AML-193 (cell line): ENCODE measurements at places on chromosomes 3 and 15.

- DNase-seq: no peak
Measured at GRCh38 chr15:58346361-58346760, 85.4 kb upstream of the LIPC start.

- DNase-seq: no peak
Measured at GRCh38 chr15:96328181-96328876, 2.2 kb upstream of the NR2F2 start.

- no peak for DNase-seq
Measured at GRCh38 chr3:174505266-174505665, 353.9 kb upstream of the NAALADL2 start.

DNA sequence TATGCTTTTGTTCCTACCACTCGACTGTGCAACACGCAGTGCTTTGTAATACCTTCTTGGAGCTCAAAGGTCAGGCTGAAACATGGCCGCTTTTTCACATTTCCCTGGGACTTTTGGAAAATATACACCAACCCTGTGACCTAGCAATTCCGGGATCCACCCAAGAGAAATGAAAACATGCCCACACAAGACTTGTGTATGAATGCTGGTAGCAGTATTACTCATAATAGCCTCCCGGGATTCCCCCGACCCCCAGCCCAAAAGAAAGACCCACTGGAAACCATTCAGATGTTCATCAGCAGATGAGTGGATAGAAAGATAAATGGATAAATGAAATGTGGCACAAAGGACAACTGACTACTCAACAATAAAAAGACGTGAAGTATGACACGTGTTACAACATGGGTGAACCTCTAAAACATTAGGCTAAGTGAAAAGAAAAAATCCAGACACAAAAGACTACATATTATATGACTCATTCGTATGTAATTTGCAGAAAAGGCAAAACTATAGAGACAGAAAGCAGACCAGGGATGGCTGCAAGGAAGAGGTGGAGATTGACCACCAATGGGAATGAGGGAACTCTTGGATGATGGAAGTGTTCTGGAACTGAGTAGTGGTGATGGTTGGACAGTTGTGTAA lies 104.1 kb downstream of the PGPEP1L start:
- DNase-seq: no peak

- no peak for DNase-seq
Measured at GRCh38 chr3:111336511-111336910, 205.5 kb upstream of the CD96 start.

DNA sequence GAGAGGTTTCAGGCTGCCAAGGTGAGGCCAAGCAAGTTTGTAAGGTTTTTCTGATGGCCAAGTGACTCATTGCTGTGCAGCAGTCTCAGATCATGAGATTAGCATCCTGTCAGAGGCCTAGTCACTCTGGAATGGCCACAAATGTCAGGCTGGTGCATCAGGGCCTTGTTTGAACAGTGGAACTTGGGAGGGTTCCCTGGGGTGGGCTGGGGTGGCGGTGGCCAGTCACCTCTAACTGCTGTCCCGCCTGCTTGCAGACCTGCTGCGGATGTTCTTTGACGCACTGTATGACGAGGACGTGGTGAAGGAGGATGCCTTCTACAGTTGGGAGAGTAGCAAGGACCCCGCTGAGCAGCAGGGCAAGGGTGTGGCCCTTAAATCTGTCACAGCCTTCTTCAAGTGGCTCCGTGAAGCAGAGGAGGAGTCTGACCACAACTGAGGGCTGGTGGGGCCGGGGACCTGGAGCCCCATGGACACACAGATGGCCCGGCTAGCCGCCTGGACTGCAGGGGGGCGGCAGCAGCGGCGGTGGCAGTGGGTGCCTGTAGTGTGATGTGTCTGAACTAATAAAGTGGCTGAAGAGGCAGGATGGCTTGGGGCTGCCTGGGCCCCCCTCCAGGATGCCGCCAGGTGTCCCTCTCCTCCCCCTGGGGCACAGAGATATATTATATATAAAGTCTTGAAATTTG lies 2.8 kb upstream of the FAM131A start:
- DNase-seq: no peak

GRCh38 chr3:194201953-194202666 lies 66.2 kb downstream of the HES1 start:
- DNase-seq: no peak

- no peak for DNase-seq
Measured at GRCh38 chr3:179971280-179971679, 65.5 kb downstream of the PEX5L start.

DNA sequence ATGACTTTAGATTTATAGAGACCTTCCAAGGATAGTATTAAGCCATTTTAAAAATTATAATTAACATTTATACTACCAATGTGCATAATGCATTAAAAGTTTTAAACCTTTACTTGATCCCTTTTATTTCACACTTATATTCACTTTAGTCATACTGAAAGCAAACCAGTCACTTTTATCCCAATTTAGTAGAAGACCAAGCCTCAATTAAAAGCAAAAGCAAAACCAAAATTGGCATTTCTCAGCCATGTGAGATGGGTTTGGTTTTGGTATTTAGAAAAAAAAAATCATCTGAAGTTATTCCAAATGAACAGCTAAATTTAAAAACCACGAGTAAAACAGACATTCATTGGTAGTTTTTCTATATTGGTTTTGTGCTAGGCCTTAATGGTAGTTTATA lies 249.4 kb downstream of the LPP start:
- no peak for DNase-seq

GRCh38 chr15:28021281-28022039 lies 77.7 kb downstream of the OCA2 start:
- no peak for DNase-seq

GRCh38 chr3:120435621-120436020 lies 15.2 kb downstream of the FSTL1 start:
- no peak for DNase-seq

GRCh38 chr15:42504631-42505030 lies 9.2 kb downstream of the SNAP23 start:
- no peak for DNase-seq

DNA sequence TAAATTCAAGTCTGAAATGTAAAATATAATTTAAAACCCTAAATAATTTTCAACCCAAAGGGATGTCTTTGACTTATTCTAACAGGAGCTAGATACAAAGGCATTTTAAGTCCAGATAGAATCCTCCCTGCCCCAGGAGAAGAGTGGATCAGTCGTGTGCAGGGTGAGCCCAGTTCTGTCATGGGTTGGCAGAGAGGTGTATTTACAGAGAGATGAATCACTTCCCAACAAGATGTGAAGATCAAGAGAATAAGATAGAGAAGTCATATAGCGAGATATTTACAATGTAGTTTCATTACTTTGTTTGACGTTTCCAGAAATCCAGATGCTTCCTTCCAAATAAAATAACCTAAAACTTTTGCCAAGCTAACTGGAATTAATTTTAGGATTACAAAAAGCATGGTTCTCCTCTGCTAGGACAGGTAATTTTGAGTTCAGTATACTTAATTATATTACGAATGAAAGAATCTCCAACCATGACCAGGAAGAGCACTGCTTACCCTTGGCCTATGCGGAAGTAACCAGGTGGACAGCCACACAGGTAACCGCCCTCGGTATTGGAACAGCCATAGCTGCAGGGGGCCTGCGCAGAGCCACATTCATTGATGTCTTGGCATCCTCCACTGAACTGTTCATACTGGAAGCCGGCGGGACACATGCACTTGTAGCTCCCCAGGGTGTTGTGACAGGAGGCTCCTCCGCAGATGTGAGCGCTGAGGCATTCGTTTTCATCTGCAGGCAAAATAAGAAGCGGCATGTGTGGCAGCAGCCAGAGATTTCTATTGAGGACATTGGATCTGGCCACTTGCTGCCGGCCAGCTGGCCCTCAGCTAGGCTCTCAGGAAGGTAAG lies 84.0 kb downstream of the DUT start:
- no peak for DNase-seq

- DNase-seq: no peak
Measured at GRCh38 chr3:72906154-72906553, 18.3 kb downstream of the GXYLT2 start.

DNA sequence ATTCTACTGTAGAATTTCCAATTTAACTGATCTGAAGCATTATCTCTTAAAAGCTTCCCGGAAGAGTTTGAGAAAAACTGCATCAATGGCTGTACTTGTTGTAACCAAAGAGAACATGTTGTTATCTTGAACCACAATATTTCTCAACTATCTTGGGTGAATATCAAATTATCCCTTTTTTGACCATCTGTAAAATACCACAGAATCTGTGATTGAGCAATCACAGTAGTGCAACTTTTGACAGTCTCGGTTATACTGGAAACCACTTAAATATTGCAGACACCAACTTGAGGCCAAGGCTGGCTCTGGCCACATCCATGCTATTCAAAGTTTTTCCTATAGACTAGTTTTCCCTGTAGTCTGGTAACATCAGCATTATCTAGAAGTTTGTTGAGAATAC lies 842.8 kb upstream of the EPHA6 start:
- no peak for DNase-seq

- DNase-seq: no peak
Measured at GRCh38 chr15:87924433-87924832, 332.1 kb downstream of the NTRK3 start.
